Stimulated activated CD8-positive, alpha-beta memory T cell treated with anti-CD3 and anti-CD28 coated beads, Interleukin-2, amount 100 ng/mL, for 48 hours (primary cell): ENCODE measurements at places on chromosomes 16 and 17.

- no peak for DNase-seq
Measured at GRCh38 chr17:29573871-29574731, 5.6 kb downstream of the TP53I13 start.

- DNase-seq = no peak
Measured at GRCh38 chr17:38730526-38731379, 612 bp downstream of the CISD3 start.

DNA sequence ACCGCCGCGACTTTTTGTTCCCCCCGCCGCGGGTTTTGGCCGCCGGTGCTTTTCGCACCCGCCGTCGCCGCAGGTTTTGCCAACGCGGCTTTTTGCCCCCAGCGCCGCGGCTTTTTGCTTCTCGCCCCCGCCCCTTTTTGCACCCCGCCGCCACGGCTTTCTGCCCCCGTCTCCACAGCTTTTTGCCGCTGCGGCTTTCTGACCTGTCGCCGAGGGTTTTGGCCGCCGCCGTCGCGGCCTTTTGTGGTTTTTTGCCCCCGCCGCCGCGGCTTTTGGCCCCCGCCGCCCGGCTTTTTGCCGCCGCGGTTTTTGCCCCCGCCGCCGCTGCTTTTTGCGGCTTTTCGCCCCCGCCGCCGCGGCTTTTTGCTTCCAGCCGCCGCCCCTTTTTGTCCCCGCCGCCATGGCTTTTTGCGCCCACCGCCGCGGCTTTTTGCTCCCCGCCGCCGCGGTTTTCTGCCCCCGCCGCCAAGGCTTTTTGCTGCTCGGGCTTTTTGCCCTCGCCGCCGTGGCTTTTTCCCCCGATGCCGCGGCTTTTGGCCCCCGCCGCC is 151.1 kb downstream of the KCNJ18 start:
- no peak for DNase-seq

GRCh38 chr17:13601322-13601775 is 380 bp downstream of the HS3ST3A1 start:
- no peak for DNase-seq

DNA sequence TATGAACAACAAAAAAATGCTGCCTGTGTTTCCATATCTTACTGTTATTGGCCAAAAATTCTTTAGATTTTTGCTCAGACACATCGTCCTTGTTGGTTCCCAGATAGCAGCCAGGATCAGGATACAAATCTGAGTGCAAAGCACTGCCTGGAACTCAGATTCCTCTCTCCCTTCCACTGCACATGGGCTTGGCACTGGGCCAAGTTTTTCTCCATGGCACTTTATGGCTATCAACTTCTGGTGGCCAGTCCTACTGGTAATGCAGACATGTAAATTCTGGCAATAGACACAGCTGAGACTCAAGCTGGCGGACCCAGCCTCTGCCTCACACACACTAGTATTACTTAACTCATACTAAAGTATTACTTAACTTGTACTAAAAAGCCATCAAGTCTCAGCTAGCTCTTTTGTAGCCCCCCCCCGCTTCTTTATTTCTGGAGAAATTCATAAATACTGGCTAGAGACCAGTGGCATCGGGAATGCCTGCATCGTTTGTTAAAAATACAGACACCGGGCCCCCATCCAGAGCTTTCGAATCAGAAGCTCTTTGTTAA is 181.2 kb upstream of the COX10 start:
- no peak for DNase-seq

- no peak for DNase-seq
Measured at GRCh38 chr17:9238340-9239245, 217.3 kb downstream of the NTN1 start.
